IMR-90 (cell line): ENCODE measurements at places on chromosomes 13 and 19. TPM values are rescaled to one million over a fixed set of nuclear protein-coding genes. Genes with fewer than 3 reads are reported as not detected.

- no peak overlapping the region for H3K4me3 ChIP-seq
- H3K36me3 ChIP-seq = peaks cover 5% of the 10 kb centered on the region; the same call in 1 of the 2 replicates
- no peak overlapping the region for H3K27ac ChIP-seq
These were observed 5.7 kb downstream of the R3HDM4 start for GRCh38 chr19:907183-907853.

DNA sequence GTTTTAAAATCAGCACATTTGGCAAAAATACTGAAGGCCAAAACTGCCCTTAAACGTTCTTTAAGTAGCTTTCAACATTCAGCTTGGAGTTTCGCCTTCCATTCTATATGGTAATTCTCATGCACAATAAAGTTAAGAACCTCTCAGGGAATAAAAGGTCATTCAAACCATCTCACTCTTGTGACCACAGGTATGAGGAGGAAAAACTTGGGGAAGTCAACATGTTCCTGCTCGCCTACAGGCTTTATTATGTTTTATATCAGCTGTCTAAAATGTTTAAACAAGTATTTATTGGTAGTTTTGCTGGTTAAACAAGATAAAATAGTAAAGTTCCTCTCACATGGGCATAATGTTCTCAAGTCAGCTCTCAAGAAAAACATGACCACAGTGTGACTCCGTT, 19.9 kb upstream of the TM9SF2 start:
- 0 out of 2 replicates have a peak, but pooled peaks cover 1% of the 10 kb centered on the region for H3K4me1 ChIP-seq
- no peak overlapping the region for H3K4me3 ChIP-seq
- no peak overlapping the region for H3K27ac ChIP-seq
- DNase-seq = no peak
- no peaks in the 10 kb centered on the region for H3K36me3 ChIP-seq

NAPSA gene
- total RNA-seq = not detected in 2 replicates

GPR18 gene
- total RNA-seq = not detected in 2 replicates

DNA sequence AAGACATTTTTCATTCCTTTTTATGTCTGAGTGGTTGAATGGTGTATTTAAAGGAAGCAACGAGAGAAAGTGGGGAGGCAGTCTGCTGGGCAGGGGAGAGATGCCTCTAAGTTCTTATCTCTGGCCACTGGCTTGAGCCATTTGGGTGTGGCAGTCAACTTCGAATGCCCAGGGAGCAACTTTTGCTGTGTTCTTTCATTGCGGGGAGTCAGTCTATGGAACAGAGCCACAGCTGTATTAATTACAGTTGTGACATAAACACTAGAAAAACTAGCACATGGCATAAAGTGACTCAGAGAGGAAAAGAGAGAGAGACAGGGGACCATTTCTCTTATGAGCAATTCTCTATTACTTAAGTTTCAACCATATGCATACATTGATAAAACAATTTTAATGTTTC, 40.4 kb upstream of the PDCD5 start:
- DNase-seq = no peak
- H3K27me3 ChIP-seq = no peaks in the 10 kb centered on the region; the same call in 1 of the 2 replicates
- H3K27ac ChIP-seq = no peak overlapping the region
- no peaks in the 10 kb centered on the region for H3K36me3 ChIP-seq
- no peak overlapping the region for H3K4me3 ChIP-seq

- H3K27me3 ChIP-seq = peaks cover 27% of the 10 kb centered on the region
- no peak overlapping the region for H3K27ac ChIP-seq
- no peak for DNase-seq
These were observed 2.1 kb upstream of the HAMP start for GRCh38 chr19:35279985-35280821.

OR4F17 gene
- total RNA-seq = not detected in 2 replicates

AP1M2 gene
- total RNA-seq = not detected in 2 replicates

- H3K27me3 ChIP-seq = no peaks in the 10 kb centered on the region
- no peak for DNase-seq
- H3K36me3 ChIP-seq = no peaks in the 10 kb centered on the region
- H3K4me1 ChIP-seq = no peaks in the 10 kb centered on the region
These were observed 6.4 kb upstream of the KLK6 start for GRCh38 chr19:50975766-50976165.

GRCh38 chr19:38701455-38702063, 42.7 kb downstream of the CAPN12 start:
- peaks cover 13% of the 10 kb centered on the region for H3K4me1 ChIP-seq
- DNase-seq = peak; percentile 21

DNA sequence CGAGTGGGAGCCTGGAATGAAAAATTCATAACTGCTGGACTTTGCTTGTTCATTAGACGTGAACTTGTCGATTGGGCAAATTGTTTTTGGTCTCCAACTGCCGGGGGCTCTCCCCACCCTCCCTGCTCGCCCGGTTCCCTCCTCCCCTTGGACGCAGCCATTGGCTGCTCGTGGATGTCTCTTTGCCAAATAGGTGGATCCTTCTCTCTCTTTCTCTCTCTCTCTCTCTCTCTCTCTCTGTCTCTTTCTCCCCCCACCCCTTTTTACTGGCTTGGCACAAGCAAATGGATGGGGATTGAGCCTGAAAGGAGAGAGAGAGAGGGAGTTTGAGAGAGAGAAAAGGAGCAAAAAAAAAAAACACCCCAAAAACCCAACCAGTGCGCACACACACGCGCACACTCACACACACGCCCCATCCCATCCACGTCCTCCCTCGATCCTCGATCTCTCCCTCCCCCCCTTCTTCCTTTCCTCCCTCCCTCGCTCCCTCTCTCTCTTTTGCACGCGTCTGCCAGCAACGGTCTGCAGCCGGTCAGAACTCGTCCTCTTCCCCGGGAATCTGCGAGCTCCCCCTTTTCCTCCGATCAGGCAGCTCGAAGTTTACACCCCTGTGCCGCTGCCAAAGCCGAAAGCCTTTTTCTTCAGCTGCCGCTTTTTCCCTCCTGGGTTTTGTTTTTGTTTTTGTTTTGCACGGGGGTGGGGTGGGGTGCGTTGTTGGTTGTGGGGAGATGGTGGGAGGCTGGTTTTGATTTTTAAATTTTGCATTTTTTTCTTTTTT, 27.8 kb downstream of the NFIX start:
- peak; percentile 95 for DNase-seq
- peaks cover 45% of the 10 kb centered on the region for H3K4me1 ChIP-seq
- no peaks in the 10 kb centered on the region for H3K27me3 ChIP-seq
- peaks cover 10% of the 10 kb centered on the region; the same call in 1 of the 2 replicates for H3K36me3 ChIP-seq
- H3K27ac ChIP-seq = peak overlapping the region; percentile 92

- no peaks in the 10 kb centered on the region; the same call in 1 of the 2 replicates for H3K27me3 ChIP-seq
- no peaks in the 10 kb centered on the region for H3K4me1 ChIP-seq
- no peak overlapping the region for H3K27ac ChIP-seq
- H3K36me3 ChIP-seq = no peaks in the 10 kb centered on the region
These were observed 969 bp upstream of the CEACAM5 start for GRCh38 chr19:41707502-41707812.

- DNase-seq = no peak
- no peaks in the 10 kb centered on the region for H3K27me3 ChIP-seq
- H3K4me1 ChIP-seq = peaks cover 16% of the 10 kb centered on the region
- H3K36me3 ChIP-seq = no peaks in the 10 kb centered on the region
- H3K4me3 ChIP-seq = no peak overlapping the region
- H3K27ac ChIP-seq = no peak overlapping the region
These were observed 9.9 kb downstream of the RFX2 start for GRCh38 chr19:6100284-6100915.

DNA sequence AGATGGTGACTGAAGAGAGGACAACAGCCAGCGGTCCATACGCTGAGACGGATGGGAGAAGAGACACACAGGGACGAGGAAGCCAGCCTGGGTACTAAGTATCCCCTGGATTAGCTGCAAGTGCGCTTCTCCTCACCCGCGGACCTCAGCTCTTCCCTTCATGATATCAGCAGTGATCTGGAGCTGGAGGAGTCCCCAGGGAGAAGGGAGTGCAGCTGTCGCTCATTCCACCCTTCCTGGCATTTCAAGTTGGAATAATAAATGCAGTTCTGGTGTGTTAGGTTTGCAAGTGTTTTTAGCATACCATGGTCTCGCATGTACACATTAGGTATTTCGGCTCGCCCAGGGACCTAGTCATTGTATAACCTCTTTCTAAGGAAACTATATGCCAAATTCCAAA, 88.5 kb upstream of the C1QTNF9B start:
- no peak overlapping the region for H3K4me3 ChIP-seq
- H3K4me1 ChIP-seq = peaks cover 8% of the 10 kb centered on the region
- no peak overlapping the region for H3K27ac ChIP-seq

CLIP3 gene
- total RNA-seq = 5.0 and 5.4 TPM in 2 replicates

ALG11 gene
- 12.7 and 25.6 TPM in 2 replicates for total RNA-seq

GRCh38 chr13:82291852-82292251, 1590.4 kb downstream of the SLITRK1 start:
- H3K4me1 ChIP-seq = no peaks in the 10 kb centered on the region
- H3K4me3 ChIP-seq = no peak overlapping the region
- H3K36me3 ChIP-seq = no peaks in the 10 kb centered on the region
- no peak overlapping the region for H3K27ac ChIP-seq
- no peak for DNase-seq

GRCh38 chr13:44259045-44260027, 114.3 kb upstream of the SERP2 start:
- DNase-seq = peak; percentile 66
- H3K36me3 ChIP-seq = no peaks in the 10 kb centered on the region
- no peak overlapping the region for H3K4me3 ChIP-seq
- H3K4me1 ChIP-seq = peaks cover 10% of the 10 kb centered on the region

DNA sequence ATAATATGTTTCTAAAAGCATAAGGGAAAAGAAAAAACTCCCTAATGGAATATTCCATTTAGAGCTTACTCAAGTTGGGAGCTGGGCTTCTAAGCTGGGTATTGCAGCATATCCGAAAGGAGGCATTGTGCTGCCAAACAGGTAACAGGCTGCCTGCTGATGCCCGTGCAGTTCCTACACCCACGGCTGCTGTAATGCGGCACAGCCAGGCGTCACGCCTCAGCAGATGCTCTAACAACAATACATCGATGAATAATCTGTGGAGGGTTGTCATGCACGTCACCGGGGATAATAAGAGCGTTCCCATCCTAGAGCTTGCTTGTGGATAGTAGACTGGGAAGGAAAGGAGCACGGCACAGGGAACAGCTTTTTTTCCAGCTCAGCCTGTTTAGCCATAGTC, 1582.1 kb upstream of the SLC10A2 start:
- H3K36me3 ChIP-seq = no peaks in the 10 kb centered on the region
- H3K4me3 ChIP-seq = no peak overlapping the region
- no peaks in the 10 kb centered on the region for H3K4me1 ChIP-seq
- DNase-seq = no peak

KIR2DL4 gene
- not detected in 2 replicates for total RNA-seq

DNA sequence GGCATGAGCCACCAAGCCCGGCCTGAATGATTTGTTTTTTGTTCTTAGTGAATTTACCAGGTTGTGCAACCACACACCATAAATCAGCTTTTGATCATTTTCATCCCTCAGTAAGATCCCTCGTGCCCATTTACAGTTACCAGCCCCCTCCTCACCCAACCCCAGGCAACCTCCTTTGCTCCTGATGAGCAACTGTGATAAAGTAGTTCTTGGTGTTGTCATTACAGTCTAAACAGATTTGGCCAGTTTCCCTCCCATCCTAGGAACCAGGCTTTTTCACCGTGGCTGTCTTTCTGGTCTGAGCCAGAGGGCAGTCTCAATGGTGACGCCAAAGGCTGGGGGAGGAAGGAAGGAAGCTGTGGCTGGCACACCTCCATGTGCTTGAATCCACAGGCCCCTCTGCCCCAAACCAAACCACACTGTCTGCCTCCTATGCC, 61.2 kb upstream of the WDFY2 start:
- H3K4me1 ChIP-seq = peaks cover 25% of the 10 kb centered on the region
- no peak overlapping the region for H3K4me3 ChIP-seq
- peak; percentile 69 for DNase-seq

GRCh38 chr13:46640843-46641242, 87.9 kb downstream of the LRCH1 start:
- H3K4me3 ChIP-seq = no peak overlapping the region
- H3K27ac ChIP-seq = no peak overlapping the region
- DNase-seq = peak; percentile 58

- DNase-seq = peak; percentile 44
- H3K4me3 ChIP-seq = no peak overlapping the region
- peaks cover 15% of the 10 kb centered on the region for H3K4me1 ChIP-seq
These were observed 11.9 kb upstream of the PRKD2 start for GRCh38 chr19:46728693-46729339.

DNA sequence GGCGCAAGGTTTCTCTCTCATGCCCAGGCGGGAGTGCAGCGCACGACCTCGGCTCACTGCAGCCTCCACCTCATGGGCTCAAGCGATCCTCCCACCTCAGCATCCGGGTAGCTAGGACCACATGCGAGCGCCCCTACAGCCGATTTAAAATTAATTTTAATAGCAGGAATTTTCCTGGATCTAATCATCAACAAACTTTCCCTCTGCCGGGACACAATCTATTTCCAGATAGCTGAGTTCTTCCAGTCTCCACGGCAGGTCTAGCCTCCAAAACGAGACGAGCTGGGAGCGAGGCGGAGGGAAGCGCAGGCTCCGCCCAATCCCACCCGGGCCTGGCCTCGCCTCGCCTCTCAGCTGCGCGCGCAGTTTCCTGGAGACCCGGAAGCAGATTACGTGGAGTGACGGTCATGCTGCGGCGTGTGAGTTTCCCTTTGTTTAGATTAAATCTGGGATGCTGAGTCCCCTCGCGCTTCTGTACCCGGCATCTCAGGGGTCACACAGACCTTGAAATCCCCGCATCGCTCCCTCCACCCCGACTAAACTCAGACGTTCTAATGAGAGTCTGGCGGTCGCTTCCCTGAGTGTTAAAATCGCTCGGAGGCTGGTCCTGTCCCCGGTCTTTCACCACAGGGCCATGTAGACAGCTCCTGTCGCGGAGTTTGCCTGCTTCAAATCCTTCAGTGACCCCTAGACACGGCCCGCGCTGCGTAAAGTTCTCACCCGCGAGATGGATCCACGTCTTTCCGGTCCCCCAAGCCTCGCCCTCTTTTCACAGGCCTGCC, at the start of gene ZNF880:
TSS of gene ZNF880 (plus strand) at position 365 of the 782 bp plus-strand sequence. CDS start at position 408, 43 bp downstream.
- H3K27me3 ChIP-seq = no peaks in the 10 kb centered on the region
- DNase-seq = peak; percentile 89
- peak within 1 kb of the TSS; percentile 97 for H3K27ac ChIP-seq
- peak within 1 kb of the TSS; percentile 85 for H3K4me3 ChIP-seq

- no peak overlapping the region for H3K4me3 ChIP-seq
- H3K27me3 ChIP-seq = no peaks in the 10 kb centered on the region
- H3K36me3 ChIP-seq = peaks cover 11% of the 10 kb centered on the region
- H3K4me1 ChIP-seq = peaks cover 7% of the 10 kb centered on the region
- no peak for DNase-seq
- no peak overlapping the region for H3K27ac ChIP-seq
These were observed 2.1 kb downstream of the MPND start for GRCh38 chr19:4345342-4346019.

- H3K27me3 ChIP-seq = no peaks in the 10 kb centered on the region
- H3K4me3 ChIP-seq = no peak overlapping the region
- no peaks in the 10 kb centered on the region for H3K4me1 ChIP-seq
- no peak overlapping the region for H3K27ac ChIP-seq
These were observed 3.7 kb upstream of the ZNF431 start for GRCh38 chr19:21138130-21138529.

CYP2A6 gene
- not detected in 2 replicates for total RNA-seq
